Colonic mucosa (tissue), 4 donors: ENCODE measurements at places on chromosomes 7 and 10. TPM values are rescaled to one million over a fixed set of nuclear protein-coding genes. Genes with fewer than 3 reads are reported as not detected.
A peak's percentile ranks its signal among the peaks of the same experiment; 100 is the strongest.

The ATP5MK gene
- total RNA-seq: 551 TPM

The GALNT11 gene
- 18.5 TPM for total RNA-seq

The TDRD1 gene
- 0.57 TPM for total RNA-seq

DNA sequence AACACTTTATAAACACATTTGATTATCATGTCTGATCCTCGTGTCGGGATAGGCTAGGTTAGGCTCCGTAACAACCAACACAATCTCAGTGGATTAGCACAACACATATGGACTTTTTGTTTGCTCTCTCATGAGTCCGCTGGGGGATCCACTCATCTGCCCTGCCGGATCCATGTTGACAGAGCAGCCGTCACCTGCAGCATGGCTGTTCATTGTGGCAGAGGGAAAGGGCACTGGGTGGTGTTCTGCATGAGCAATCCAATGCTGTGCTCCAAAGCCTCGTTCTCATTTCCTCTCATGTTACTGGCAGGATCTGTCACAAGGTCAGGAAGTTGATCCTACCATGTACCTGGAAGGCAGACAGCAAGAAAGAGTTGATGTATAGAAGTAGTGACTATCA, 62.5 kb upstream of the RAPGEF5 start:
- H3K27me3 ChIP-seq: no peaks in the 10 kb centered on the region
- no peak for DNase-seq
- no peaks in the 10 kb centered on the region for H3K36me3 ChIP-seq
- no peak overlapping the region for H3K4me3 ChIP-seq
- no peaks in the 10 kb centered on the region for H3K4me1 ChIP-seq

- H3K4me1 ChIP-seq: no peaks in the 10 kb centered on the region
- no peak for DNase-seq
- no peaks in the 10 kb centered on the region for H3K27me3 ChIP-seq
- H3K36me3 ChIP-seq: no peaks in the 10 kb centered on the region
These were observed 3.1 kb downstream of the CADPS2 start for GRCh38 chr7:122883049-122883680.

- DNase-seq: no peak
- H3K4me3 ChIP-seq: no peak overlapping the region
- H3K27me3 ChIP-seq: no peaks in the 10 kb centered on the region
- H3K36me3 ChIP-seq: no peaks in the 10 kb centered on the region
These were observed 291.7 kb upstream of the HABP2 start for GRCh38 chr10:113261161-113261560.

- H3K27me3 ChIP-seq: no peaks in the 10 kb centered on the region
- no peak overlapping the region for H3K27ac ChIP-seq
- no peaks in the 10 kb centered on the region for H3K36me3 ChIP-seq
- no peak overlapping the region for H3K4me3 ChIP-seq
These were observed 182.4 kb downstream of the MYOF start for GRCh38 chr10:93299606-93300287.

- no peaks in the 10 kb centered on the region for H3K27me3 ChIP-seq
- H3K36me3 ChIP-seq: no peaks in the 10 kb centered on the region
- DNase-seq: no peak
- H3K27ac ChIP-seq: peak overlapping the region; percentile 34
These were observed 170.1 kb downstream of the CHN2 start for GRCh38 chr7:29364661-29365060.

DNA sequence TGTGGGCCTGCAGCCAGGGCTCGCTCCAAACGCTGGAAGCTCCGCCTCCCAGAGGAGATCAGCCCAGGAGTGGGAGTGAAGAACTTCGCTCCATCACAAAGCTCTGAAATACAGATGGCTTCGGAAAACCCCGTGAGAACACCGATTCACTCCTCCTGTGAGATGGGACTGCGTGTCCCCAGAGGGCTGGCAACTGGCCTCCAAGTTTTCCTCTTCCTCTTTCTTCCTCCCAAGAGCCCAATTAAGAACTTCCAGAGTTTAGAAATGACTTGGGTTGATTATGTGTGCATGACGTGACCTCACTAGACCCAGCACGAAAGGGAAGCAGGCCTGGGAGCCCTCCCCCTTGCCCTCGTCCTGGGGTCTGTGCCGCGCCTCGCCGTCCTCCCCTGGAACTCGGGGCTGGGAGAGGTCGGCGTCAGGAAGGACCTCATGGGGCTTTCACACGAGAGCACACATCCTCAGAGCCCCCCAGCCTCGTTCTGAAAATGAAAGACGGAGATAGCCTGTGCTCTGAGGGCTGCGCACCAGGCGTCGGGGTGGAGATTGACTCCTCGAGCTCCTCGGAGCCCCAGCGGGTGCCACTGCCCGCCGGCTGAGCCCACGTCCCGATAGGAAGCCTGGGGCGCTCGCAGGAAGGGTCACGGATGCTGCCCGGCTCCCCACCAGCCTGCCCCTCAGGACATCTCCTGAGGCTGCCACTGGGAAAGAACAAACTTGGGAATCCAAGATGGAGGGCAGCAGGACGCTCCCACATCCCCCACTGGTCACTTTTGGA, 37.8 kb downstream of the PTPRN2 start:
- DNase-seq: peak; percentile 22
- H3K4me1 ChIP-seq: no peaks in the 10 kb centered on the region
- no peak overlapping the region for H3K27ac ChIP-seq
- no peak overlapping the region for H3K4me3 ChIP-seq
- no peaks in the 10 kb centered on the region for H3K36me3 ChIP-seq

DNA sequence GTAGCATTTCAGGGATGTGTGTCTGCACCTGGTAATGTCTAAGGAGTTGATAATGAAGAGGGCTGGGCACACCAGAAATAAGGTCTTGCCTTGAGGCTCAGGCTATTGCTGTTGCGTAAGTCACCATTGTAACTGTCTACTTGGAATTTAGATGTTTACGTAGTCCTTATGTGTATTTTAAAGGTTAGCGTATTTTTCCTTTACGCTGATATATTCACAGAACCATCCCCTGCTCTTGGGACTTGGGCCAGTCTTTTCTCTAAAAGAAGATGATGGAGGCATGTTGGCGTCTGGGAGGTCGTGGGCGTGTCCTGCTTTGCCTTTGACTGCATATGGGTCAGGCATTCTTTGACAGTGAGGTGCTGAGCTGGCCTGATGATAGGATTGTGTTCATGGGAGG, 14.7 kb downstream of the WDR37 start:
- no peaks in the 10 kb centered on the region for H3K27me3 ChIP-seq
- no peak for DNase-seq
- no peak overlapping the region for H3K4me3 ChIP-seq
- no peaks in the 10 kb centered on the region for H3K4me1 ChIP-seq
- peaks cover 3% of the 10 kb centered on the region for H3K36me3 ChIP-seq

GRCh38 chr10:105540381-105540780, 899.3 kb downstream of the SORCS3 start:
- H3K27ac ChIP-seq: no peak overlapping the region
- no peaks in the 10 kb centered on the region for H3K27me3 ChIP-seq
- no peaks in the 10 kb centered on the region for H3K36me3 ChIP-seq
- H3K4me1 ChIP-seq: no peaks in the 10 kb centered on the region

GRCh38 chr10:80356563-80356988, at the start of the genes DYDC1 and DYDC2:
Gene DYDC1 (minus strand): TSS chr10:80356755. CDS start chr10:80352601, 4,154 bp downstream.
Gene DYDC2 (plus strand): TSS chr10:80356781. CDS start chr10:80362444, 5,663 bp downstream.
- DNase-seq: peak; percentile 45
- H3K4me1 ChIP-seq: no peaks in the 10 kb centered on the region
- H3K27me3 ChIP-seq: peaks cover 7% of the 10 kb centered on the region
- no peaks in the 10 kb centered on the region for H3K36me3 ChIP-seq
- no peak within 1 kb of the TSS for H3K27ac ChIP-seq

GRCh38 chr7:43621729-43622448, 39.0 kb downstream of the STK17A start:
- no peak for DNase-seq
- H3K36me3 ChIP-seq: no peaks in the 10 kb centered on the region
- H3K27ac ChIP-seq: no peak overlapping the region
- H3K4me3 ChIP-seq: no peak overlapping the region
- H3K4me1 ChIP-seq: no peaks in the 10 kb centered on the region
